ENCODE measurements at places on chromosomes 11 and 22.

GRCh38 chr11:83367745-83368144, 81.6 kb upstream of the CCDC90B start:
- DNase-seq = no peak

- DNase-seq = no peak
Observed at GRCh38 chr22:43554694-43555365, 143.0 kb downstream of the MPPED1 start.

DNA sequence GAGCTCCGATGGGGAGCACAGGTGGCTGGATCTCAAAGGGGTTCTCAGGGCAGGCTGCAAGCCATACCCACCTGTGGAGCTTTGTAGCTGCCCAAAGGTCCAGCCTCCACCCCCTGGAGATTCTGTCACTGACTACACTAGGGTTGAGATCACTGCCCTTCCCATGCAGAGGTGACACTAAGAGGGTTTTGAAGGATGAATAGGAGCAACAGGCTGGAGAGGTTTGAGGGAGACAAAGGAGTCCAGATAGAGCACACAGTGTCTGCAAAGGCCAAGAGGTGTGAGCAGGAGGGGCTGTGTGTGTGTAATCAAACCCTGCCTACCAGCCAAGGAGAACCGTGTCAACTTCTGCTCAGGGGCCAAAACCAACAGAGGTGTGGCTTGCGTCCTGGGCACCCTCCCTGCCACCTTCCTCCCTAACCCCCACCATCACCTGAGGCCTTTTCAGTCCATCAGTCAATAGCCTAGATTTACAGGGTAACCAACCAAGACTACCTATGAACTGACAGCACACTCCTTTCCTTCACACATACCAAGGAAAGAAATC, 43.0 kb upstream of the WNT11 start:
- DNase-seq = no peak

DNA sequence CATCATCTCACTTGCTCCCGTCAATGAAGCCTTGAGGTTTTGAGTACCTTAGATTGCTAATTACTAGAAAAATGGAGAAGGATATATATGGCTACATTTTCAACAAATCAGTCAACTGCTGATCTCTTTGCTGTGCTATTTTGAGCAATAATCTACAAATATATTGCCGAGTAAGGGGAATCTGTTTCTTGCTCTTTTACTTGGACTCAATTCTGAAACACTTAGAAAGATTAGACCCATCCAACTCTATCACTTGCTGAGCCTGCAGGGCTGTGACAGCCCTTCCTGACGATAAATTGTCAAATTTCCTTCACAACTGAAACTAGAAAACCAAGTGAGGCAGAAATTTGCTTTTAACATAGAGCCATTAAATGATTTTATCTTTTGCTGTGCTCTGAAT, 16.9 kb downstream of the FEZ1 start:
- no peak for DNase-seq

- DNase-seq = no peak
Observed at GRCh38 chr22:27148055-27148454, 490.7 kb downstream of the MIAT start.

DNA sequence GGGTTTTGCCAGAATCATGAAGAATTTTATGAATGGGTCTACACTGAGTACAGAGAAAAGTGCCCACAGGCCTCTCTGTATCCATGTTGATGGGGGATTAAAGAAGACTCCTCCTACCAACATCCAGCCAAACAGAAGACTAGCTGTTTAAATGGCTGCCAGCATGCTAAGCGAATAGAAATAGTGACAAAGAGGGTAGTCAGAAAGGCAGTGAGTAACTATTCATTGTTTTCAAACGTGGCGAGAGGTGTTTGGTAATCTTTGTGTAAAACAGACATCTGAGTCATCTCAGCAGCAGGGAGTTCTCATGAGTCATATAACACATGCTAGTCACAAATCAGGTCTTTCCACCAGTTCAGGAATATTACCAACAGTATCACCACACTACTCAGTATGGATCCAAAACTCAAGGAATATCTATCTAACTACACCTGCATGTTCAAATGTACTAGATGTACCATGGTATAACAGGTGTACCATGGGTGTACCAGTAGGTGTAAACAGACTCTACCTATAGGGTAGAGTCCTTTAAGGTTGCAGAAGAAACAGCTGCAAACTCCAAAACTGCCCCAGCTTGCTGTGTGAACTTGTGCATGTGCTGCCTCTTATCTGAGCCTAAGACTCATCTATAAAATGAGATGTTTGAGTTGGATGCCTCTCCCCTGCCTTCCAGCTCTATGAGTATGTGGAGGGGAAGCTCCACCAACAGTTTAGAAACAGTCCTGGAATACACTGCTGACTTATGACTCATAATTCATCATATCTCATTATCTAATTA, 82.0 kb downstream of the SLC1A2 start:
- DNase-seq = no peak
